ENCODE measurements at places on chromosomes 2 and 18. TPM values are rescaled to one million over a fixed set of nuclear protein-coding genes. Genes with fewer than 3 reads are reported as not detected.
A peak's percentile ranks its signal among the peaks of the same experiment; 100 is the strongest.

The HRH4 gene
- 1.1 TPM for total RNA-seq

- H3K27ac ChIP-seq: no peak overlapping the region
- H3K4me1 ChIP-seq: peaks cover 10% of the 10 kb centered on the region
- peak overlapping the region; percentile 23 for H3K4me3 ChIP-seq
- H3K36me3 ChIP-seq: no peaks in the 10 kb centered on the region
Measured at GRCh38 chr2:160993654-160994061, 166.6 kb upstream of the TANK start.

The DYNAP gene
- total RNA-seq: not detected

DNA sequence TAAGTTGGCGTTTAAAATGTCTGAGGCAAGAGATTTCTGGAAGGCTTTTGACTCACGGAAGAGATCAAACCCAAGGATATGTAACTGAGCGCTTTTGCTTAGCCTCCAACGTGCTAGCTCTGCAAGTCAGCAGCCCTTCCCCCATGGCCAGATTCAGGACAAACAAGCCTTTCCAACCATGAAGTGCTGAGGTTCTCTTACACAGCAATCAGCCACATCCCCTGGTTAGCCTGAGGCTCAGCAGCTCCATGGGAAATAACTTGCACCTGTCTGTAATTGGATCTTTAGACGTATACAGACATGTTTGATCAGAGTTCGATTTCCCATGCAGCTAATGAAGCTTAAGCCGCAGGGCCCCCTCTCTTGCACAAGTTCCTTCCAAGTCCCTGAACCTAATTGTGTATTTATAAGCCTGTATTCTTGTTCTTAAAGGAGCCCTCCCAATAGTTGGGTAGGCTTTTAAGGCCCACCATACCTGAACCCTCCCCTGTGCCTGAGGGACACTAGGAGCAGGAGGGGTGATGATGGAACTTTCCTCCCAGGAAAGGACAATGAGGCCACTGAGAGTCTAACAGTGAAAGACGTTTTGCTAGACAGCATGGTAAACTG is 2.1 kb upstream of the TMEM131 start:
- H3K27ac ChIP-seq: no peak overlapping the region
- H3K36me3 ChIP-seq: no peaks in the 10 kb centered on the region
- no peak for DNase-seq
- H3K27me3 ChIP-seq: no peaks in the 10 kb centered on the region
- H3K4me1 ChIP-seq: peaks cover 24% of the 10 kb centered on the region

- H3K27me3 ChIP-seq: no peaks in the 10 kb centered on the region
- H3K4me1 ChIP-seq: no peaks in the 10 kb centered on the region
- no peak for DNase-seq
- H3K36me3 ChIP-seq: no peaks in the 10 kb centered on the region
Measured at GRCh38 chr2:107473150-107473549, 353.5 kb upstream of the RGPD4 start.

DNA sequence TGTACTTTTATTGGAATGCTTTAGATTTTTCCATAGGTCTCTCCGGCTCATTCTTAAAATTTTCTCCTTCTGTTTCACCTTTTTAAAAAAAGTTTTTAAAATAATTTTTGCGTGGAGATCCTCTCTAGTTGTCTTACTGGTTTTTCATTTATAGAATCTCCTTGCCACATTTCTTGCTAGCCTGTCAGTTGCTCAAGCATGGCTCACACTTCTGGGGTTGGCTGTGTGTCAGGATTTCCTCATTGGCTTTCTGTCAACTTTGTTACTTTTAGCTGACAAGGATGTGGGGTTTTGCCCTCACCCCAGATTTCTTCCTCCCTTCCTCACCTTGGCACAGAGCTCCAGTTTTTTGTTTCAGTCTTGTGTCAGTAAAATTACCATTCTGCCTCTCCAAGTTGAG is 124.6 kb downstream of the ZNF407 start:
- peak; percentile 28 for DNase-seq
- no peak overlapping the region for H3K27ac ChIP-seq
- H3K4me3 ChIP-seq: no peak overlapping the region
- H3K36me3 ChIP-seq: no peaks in the 10 kb centered on the region
- peaks cover 7% of the 10 kb centered on the region for H3K4me1 ChIP-seq

DNA sequence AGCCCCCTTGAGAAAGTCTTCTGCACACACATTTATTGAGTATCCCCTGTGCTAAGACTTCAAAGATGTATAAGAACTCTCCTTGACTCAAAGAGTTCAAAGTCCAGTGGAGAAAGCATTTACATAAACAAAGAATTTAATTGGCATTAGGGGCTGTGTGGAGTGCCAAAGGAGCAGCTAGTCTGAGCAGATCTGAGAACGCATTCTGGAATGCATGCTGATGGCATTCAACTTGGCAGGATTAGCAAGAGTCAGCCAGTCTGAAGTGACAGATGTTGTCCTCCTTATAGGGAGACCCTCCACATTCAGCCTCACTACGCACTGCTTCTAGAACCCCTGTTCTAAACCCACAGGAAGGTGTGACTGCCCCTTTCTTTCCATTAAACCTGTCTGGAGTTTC is 191.5 kb downstream of the RAD51AP2 start:
- H3K4me3 ChIP-seq: no peak overlapping the region
- H3K4me1 ChIP-seq: no peaks in the 10 kb centered on the region
- H3K36me3 ChIP-seq: no peaks in the 10 kb centered on the region
- no peak for DNase-seq
- no peak overlapping the region for H3K27ac ChIP-seq

The LYPD6B gene
- not detected for total RNA-seq

The EVX2 gene
- not detected for total RNA-seq

DNA sequence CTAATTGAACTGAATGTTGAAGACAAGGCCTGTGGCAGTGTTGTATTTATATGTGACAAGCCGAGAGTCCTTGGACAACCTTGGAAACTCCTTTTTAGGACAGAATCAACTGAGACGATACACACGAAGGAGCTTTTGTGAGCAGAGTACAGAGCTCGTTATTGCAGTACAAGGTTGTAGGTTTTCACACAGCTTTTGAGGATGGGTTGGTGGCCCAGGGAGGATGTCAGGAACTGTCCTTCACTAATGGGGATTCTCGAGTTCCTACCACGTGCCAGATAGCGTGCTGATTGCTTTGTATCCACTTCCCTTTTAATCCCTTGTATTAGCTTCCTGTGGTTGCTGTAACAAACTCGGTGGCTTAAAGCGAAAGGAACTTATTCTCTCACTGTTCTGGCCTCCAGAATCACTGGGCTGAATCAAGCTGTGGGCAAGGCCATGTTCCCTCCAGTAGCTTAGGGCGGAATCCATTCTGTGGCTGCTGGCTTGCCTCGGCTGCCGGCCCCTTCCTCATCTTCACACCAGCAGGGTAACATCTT is 20.2 kb downstream of the INPP4A start:
- H3K36me3 ChIP-seq: no peaks in the 10 kb centered on the region
- peak overlapping the region; percentile 79 for H3K27ac ChIP-seq
- no peaks in the 10 kb centered on the region for H3K27me3 ChIP-seq
- H3K4me3 ChIP-seq: no peak overlapping the region
- DNase-seq: no peak

GRCh38 chr2:66472225-66472843 is 37.4 kb downstream of the MEIS1 start:
- H3K36me3 ChIP-seq: no peaks in the 10 kb centered on the region
- DNase-seq: no peak
- H3K4me3 ChIP-seq: no peak overlapping the region
- no peaks in the 10 kb centered on the region for H3K27me3 ChIP-seq
- H3K27ac ChIP-seq: peak overlapping the region; percentile 16

The SIX2 gene
- 1.2 TPM for total RNA-seq

- no peaks in the 10 kb centered on the region for H3K4me1 ChIP-seq
- H3K4me3 ChIP-seq: no peak overlapping the region
- no peaks in the 10 kb centered on the region for H3K27me3 ChIP-seq
- no peak overlapping the region for H3K27ac ChIP-seq
- no peak for DNase-seq
Measured at GRCh38 chr2:112164876-112165275, 26.7 kb downstream of the FBLN7 start.

DNA sequence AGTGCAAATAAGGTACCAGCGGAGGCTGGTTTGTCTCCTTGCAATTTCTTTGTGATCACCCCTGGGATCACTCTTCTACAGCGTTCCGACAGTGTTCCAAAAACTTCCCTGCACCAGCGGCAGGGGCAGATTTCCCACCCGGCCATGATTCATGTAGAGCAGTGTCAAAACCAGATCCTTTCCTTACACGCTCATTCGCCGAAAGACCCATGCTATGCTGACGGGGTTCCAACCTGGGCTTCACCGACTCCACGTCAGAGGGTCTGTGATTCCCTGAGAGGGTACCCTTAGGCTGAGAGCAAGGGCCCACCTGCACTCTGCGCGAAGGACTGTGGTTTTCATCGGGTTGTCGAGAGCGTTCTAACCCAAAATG is 423 bp upstream of the TTC27 start:
- DNase-seq: no peak
- H3K27ac ChIP-seq: peak overlapping the region; percentile 52
- no peaks in the 10 kb centered on the region for H3K36me3 ChIP-seq
- H3K27me3 ChIP-seq: no peaks in the 10 kb centered on the region

DNA sequence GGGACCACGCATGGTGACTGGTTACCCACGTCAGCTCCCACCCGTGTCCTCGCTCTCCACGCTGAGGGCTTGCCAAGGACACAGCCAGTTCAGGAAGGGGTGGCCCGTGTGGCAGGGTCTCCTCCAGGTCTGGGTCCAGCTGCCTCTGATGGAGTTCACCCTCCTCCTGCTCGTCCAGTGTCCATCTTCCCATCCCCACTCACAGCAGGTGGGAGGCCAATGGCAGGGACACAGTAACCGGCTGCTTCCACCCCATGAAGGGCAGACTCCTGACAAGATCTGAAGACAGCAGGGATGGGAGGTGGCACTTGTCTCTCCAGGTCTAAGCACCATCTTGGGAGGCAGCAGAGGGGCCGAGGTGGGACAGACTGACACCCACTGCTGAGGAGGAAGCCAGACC is 106.4 kb downstream of the NDUFA10 start:
- H3K27me3 ChIP-seq: no peaks in the 10 kb centered on the region
- no peak overlapping the region for H3K27ac ChIP-seq
- no peaks in the 10 kb centered on the region for H3K36me3 ChIP-seq
- no peak overlapping the region for H3K4me3 ChIP-seq
- DNase-seq: peak; percentile 13
- no peaks in the 10 kb centered on the region for H3K4me1 ChIP-seq

DNA sequence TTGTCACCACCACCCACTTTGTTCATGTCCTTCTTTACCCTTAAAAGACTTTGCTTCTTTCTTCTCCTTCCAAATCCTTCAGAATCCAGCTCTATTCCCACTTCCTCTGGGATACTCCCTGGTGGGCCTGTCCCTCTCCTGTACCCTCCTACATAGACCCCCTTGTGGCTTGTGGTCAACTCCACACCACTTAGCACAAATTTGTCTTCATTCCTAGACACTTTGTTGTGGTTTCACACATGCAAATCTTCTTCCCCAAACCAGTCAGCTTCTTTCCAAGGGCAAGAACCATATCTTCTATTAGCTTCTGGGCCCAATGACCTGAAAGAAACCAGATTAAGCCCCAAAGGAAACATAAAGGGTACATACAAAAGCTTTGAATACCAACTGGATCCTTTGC is 342.4 kb downstream of the TNS1 start:
- H3K27ac ChIP-seq: no peak overlapping the region
- H3K4me3 ChIP-seq: no peak overlapping the region
- DNase-seq: no peak
- H3K27me3 ChIP-seq: no peaks in the 10 kb centered on the region
- H3K4me1 ChIP-seq: no peaks in the 10 kb centered on the region
- H3K36me3 ChIP-seq: no peaks in the 10 kb centered on the region

The SATB2 gene
- 3.0 TPM for total RNA-seq

DNA sequence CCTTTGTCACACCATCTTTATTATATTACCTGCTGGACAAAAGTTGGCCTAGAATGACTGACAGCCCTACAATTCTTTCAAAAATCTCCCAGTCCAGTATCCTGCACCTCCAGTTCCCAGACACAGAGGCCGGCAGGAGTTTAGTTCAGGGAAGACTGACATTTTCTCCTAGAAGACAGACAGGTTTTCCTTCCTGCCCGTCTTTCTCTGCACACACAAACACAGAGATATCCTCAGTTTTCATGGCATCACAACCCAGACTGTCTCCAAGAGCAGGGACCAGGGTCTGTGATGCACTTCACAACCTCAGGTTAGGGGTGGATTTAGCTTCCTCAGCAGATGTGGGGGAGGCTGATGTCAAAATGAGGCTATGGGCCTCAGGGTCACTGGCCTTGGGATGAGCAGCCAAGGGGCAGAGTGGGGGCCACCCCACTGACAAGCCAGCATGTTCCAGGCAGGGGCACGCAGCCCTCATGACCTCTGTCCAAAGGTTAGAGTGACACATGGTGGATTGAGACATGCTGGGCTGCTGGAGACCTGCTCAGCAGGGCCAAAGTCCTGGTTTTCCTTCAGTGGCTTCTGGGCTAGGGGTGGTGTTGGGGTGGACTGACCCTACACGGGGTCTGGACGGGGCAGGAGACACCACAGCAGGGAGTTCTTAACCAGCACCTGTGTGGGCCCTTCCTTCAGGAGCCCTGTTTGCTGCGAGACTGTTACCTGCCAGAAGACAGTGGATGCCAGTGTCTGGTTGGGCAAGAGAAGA is 70.5 kb downstream of the SFXN5 start:
- no peaks in the 10 kb centered on the region for H3K4me1 ChIP-seq
- no peaks in the 10 kb centered on the region for H3K27me3 ChIP-seq
- no peak overlapping the region for H3K27ac ChIP-seq

DNA sequence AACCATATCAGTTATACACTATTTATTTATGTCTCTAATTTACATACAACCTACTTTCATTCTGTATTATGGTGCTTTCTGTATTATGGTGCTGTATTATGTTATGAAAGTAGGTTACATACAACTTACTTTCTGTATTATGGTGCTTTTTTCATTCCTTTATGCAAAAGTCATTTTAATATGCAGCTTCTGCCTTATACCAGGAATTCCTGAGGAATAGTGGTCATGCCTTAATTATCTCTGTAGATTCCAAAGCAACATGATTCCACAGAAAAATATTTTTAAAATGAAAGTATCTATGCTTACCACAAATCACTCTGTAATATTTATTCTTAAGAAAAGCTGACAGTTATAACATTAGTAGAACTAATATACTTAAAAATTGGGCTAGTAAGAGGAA is 922.0 kb upstream of the NRXN1 start:
- H3K4me1 ChIP-seq: no peaks in the 10 kb centered on the region
- DNase-seq: no peak
- no peak overlapping the region for H3K4me3 ChIP-seq
- H3K27me3 ChIP-seq: no peaks in the 10 kb centered on the region

GRCh38 chr2:192236136-192236535 is 41.4 kb upstream of the TMEFF2 start:
- no peak overlapping the region for H3K27ac ChIP-seq
- no peaks in the 10 kb centered on the region for H3K4me1 ChIP-seq
- H3K4me3 ChIP-seq: no peak overlapping the region
- no peak for DNase-seq
- H3K27me3 ChIP-seq: no peaks in the 10 kb centered on the region
- H3K36me3 ChIP-seq: no peaks in the 10 kb centered on the region

- H3K27me3 ChIP-seq: no peaks in the 10 kb centered on the region
- no peaks in the 10 kb centered on the region for H3K36me3 ChIP-seq
- H3K4me1 ChIP-seq: no peaks in the 10 kb centered on the region
- H3K27ac ChIP-seq: no peak overlapping the region
Measured at GRCh38 chr2:179348906-179349305, 84.3 kb upstream of the SESTD1 start.
